NCI-H1105 (cell line): ENCODE measurements at places on chromosomes 11 and 22.

- no peak for DNase-seq
Observed at GRCh38 chr11:16618431-16618830, 120.0 kb upstream of the C11orf58 start.

DNA sequence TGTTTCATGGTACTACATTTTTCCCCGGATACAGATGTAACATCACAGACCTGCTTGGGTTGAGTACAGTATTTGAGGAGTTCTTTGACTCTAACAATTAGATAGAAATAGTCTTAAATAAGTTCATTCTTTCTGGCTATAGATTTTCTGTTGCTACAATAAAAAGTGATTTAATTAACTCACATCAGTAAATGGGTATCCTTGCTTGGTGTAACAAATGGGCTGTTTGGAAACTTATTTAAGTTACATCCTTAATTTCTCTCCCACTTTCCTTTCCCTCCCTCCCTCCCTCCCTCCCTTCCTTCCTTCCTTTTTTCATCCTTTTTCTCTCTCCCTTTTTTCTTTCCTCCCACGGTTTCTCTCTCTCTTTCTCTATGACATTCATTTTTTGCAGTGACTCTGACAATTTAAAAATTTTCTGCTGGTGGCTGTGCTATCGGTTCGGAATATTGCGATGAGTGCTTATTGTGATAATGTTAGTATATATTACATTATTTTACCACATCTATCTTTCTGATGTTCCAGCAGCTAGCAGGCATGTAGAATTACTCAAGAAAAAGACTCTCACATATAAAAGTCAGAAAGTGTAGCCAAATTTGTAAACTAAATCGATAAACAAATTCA lies 3.2 kb downstream of the OR51F1 start:
- no peak for DNase-seq

GRCh38 chr11:75389925-75390324 lies 9.4 kb upstream of the RPS3 start:
- no peak for DNase-seq

GRCh38 chr22:35458547-35459422 lies 58.8 kb downstream of the MCM5 start:
- DNase-seq = no peak

GRCh38 chr11:65806979-65807378 lies 20.1 kb downstream of the OVOL1 start:
- DNase-seq = no peak

GRCh38 chr22:39251762-39252460 lies 7.1 kb upstream of the PDGFB start:
- no peak for DNase-seq

DNA sequence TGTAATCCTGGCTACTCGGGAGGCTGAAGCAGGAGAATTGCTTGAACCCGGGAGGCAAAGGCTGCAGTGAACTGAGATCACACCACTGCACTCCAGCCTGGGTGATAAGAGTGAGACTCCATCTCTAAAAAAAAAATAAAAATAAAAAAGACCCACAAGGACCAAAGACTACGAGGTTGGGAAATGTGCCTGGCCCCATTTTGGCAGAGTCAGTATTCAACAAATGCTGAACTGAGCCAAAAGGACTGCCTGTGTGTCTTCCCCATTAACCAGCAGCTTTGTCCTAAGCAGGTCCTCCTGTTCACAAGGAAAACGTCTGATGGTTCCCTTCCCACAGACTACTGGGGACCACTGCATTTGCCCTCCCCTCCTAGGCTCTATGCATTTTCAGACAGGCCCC lies 27.6 kb downstream of the ADORA2A start:
- DNase-seq = no peak

DNA sequence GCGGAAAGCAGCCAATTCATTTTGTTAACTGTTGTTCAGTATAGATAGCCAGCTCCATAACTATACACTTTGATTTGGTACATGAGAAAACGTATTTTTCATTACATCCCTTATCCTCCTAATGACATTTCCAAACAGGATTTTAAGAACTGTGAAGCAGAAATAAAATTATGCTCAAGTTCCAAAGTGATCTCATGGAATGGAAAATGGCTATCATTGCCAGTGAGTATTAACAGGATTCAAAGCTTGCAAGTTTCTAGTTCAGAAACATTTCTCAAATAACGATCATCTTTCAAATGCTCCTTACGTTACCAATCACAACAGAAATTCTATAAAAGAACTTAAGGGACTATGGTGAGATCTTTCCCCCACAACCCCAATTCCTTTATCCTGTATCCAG lies 53.7 kb downstream of the CADM1 start:
- no peak for DNase-seq

GRCh38 chr11:111045407-111045803 lies 200.1 kb upstream of the POU2AF2 start:
- DNase-seq = no peak

DNA sequence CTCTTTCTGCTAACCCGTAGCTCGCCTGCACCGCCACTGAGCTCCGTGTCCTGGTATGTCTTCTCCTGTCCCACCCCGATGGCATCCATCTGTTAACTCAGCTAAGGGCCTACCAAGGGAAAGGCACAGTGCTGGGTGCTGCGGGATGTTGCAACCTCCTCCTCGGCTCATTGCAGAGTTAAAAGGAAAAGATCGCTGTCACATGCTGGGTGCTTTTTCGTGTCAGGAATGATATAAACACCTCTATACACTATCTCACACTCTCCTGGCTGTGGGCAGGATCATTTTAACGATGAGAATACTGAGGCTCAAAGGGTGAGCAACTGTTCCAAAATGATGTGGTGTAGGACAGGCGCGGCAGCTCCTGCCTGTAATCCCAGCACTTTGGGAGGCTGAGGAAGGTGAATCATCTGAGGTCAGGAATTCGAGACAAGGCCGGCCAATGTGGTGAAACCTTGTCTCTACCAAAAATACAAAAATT lies 10.1 kb downstream of the TXN2 start:
- DNase-seq = no peak

- DNase-seq = peak; percentile 19
Observed at GRCh38 chr22:30636226-30637077, 871 bp downstream of the SLC35E4 start.

DNA sequence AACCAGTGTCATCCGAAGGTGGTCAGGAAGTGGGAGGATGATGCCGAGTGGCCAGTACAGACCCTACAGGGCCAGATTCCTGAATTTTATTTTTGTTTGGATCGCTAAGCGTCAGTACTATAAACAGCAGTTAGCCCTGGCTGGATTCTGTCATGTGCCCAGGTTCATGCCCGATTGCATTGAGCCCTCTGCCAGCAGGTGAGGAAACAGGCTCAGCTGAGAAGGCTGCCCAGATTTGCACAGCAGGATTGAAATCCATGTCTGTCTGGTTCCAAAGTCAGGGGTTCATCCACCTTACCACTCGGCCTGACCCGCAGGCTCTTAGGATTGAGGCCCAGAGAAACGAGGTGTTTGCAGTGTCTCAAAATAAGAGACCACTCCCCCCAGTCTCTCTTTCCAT lies 9.1 kb upstream of the TBC1D22A start:
- no peak for DNase-seq

GRCh38 chr11:24400059-24400665 lies 96.7 kb upstream of the LUZP2 start:
- DNase-seq = no peak

DNA sequence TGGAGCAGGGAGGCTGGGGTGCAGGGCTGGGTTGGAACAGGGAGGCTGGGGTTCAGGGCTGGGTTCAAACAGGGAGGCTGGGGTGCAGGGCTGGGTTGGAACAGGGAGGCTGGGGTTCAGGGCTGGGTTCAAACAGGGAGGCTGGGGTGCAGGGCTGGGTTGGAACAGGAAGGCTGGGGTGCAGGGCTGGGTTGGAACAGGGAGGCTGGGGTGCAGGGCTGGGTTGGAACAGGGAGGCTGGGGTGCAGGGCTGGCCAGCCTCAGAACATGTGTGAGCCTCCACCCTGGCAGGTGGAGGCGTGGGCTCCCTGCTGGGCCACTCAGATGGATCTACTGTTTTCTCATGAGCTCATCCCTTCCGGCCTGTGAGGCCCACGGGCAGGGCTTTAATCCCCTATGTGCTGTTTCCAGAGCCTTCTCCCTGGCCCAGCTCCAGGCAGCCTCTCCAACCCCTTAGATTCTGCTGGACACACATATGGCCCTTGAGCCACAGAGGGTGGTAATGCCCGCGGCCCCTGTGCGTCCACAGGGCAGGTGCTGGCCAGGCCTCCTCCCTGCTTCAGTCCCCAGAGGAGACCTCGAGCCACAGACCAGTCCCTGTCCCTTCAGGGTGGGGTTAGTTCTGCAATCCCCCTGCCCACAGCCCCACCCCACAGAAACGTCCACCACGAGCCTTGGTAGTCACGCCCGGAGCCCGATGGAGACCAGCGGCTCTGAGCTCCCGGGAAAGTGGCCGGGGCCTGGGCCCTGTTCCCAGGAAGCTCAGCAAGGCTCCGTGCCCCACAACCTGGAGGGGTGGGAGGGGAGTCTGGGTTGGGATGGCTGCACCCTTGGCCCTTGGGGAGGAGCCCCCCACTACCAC lies 197.9 kb downstream of the BRD1 start:
- no peak for DNase-seq

GRCh38 chr11:29481738-29482137 lies 535.1 kb downstream of the KCNA4 start:
- no peak for DNase-seq

DNA sequence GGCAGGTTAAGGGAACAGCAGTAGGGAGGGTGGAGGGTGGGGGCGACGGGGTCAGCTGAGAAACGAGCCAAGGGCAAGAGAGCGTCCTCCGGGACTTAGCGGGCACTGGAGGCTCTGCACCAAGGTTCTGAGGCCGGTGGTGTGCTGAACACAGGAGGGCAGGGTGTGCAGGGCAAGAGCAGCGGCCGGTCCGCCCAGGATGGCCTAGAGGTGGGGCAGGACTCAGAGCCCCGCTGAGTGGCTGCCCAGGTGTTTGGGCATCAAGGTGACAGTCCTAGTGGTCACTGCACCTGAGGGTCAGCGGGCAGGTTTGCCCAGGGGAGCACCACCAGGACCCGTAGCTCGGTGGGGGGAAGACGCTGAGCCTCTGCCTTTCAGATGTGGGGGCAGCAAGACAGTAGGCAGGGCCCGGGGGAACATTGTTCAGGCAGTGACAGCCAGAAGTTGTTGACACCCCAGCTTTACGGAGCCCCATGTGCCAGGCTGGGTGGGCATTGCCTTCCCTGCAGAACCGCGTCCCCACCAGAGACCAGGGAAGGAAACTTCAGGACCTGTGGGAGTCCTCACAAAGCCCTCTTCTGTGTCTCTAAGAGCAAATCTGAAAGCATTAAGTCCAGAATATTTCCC lies 4.5 kb upstream of the TTLL8 start:
- DNase-seq = no peak

DNA sequence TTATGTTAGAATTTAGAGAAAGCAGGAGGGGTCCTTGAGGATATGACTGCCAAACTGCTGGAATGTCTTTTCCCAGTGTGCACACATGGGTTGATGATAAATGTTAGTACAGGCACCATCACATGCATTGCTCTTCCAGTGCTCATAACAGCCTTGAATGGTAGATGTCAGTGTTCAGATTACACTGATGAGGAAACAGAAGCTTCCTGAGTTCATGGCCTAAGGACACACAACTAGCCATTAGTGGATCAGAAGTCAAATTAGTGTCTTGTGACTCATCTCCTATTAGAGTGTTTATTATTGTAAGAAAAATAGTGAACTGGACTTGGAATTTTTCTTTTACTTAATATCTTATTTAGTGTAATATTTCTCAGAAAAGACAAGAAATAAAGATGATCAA lies 241.5 kb downstream of the DDX10 start:
- no peak for DNase-seq

- no peak for DNase-seq
Observed at GRCh38 chr11:2440646-2441045, 3.7 kb downstream of the TRPM5 start.

GRCh38 chr11:86116386-86116726 lies 47.5 kb upstream of the PICALM start:
- DNase-seq = no peak

GRCh38 chr11:61109671-61110070 lies 7.4 kb downstream of the CD5 start:
- DNase-seq = no peak

- no peak for DNase-seq
Observed at GRCh38 chr11:1353383-1354124, 36.2 kb upstream of the BRSK2 start.
